ENCODE measurements at places on chromosomes 7 and 10.

GRCh38 chr10:125984865-125985495, 88.6 kb downstream of the FANK1 start:
- DNase-seq = no peak

GRCh38 chr10:36526033-36526432, 599.4 kb upstream of the ANKRD30A start:
- DNase-seq = no peak

DNA sequence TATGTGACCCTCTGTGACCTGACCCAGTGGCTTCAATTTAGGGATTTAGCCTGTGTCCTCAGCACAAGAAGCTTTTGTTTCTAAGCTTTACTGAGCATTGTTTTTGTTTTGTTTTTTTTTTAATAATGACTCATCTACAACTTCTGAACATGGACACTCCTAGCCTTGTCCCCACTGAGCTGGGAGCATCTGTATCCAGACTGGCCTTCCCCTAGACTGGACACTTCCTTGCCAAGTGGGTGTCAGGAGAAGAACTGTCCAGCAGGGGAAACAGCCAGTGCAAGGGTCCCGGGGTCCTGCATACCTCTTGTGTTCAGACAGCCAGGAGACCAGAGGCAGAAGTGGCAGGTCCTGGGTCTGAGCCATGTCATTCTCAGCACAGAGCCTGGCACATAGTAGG, 108.6 kb downstream of the TMEM130 start:
- no peak for DNase-seq

- peak; percentile 90 for DNase-seq
These were observed 73.2 kb upstream of the CCAR1 start for GRCh38 chr10:68647672-68648341.

GRCh38 chr7:119197877-119198527, 973.5 kb downstream of the ANKRD7 start:
- peak; percentile 45 for DNase-seq

Data from ELR (cell line).